Substantia nigra (tissue), 51 donors: ENCODE measurements at places on chromosomes 6 and 20.
A peak's percentile ranks its signal among the peaks of the same experiment; 100 is the strongest.

DNA sequence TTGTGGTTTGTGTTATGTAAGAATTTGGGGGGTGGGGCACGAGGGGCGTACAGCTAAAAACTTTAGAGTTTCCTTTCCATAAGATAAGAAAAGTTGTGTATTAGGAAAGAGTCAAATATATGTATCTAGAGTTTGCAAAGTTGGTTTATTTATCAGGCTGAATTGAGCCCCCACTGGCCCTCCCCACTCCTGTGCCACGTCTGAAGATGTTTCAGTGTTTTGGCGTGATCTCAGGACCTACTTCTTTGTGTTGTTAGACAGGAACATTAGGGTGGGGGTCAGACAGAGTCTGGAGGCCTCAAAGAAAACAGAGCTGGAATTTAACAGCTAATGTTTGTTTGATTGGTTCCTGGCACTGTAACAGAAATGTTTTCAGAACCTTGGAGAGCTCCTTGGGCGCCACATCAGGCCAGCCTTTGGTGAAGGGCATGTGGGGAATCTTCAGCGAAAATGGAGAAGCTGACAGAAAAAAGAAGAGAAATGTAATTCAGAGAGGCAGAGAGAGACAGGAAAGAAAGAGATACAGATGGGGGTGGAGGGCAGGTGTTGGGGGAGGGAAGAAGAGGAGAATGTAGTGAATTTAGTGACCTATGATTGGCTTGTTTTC, 674 bp downstream of the NRSN1 start:
- no peak for DNase-seq

DNA sequence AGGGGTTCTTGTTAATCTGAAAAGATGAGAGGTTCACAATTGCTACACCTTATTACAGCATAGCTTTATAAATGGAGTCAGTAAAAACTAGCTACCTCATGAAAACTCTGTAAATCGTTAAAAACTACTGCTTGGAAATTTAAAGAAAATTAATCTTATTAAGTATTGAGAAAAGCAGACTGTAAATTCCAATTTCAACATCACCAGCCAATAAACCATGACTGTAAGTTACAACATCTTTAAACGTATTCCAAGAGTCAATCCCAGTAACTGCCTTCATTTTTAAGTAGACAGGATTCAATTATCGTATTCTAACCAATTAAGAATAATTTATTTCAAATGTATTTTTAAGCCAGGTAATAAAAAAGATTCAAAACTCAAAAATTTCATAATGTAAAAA, 70.3 kb downstream of the ATG5 start:
- DNase-seq, result no peak

- DNase-seq, result no peak
These were observed 758.3 kb downstream of the KIF16B start for GRCh38 chr20:15814911-15815310.

- no peak for DNase-seq
These were observed 923.9 kb upstream of the MAN1A1 start for GRCh38 chr6:120273411-120273810.

DNA sequence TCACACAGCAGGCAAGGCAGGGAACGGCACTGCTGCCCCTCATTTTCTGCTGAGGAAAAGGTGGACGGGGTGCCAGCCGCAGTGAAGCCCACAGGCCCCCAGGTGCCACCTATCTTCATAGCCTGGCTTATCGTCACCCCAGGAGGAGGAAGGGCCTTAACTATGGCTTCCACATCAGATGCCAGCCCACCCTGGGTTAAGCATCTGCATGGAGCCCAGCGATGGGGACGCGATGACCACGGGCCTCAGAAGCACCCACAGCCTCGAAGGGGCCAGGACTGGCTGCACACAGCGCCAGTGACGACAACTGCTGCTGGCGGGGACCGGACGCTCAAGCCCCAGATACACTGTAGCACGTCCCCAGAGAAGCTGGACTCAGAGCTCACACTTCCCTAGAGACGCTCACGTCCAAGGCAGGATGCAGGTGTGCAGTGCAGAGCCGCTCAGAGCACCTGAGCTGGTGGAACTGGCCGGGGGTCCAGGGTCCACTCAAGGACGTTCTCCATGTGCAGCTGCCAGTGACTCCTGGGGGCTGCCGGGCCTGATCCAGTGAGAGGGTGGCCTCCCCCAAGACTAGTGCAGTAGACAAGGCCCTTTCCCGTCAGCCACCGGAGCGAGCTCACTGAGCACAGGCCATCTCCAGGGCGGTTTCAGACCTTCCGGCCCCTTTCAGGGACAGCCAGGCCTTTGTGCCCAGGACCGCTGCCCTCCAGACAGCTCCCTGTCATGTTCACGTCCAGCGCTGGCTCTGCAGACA, 83.0 kb downstream of the YTHDF1 start:
- DNase-seq, result no peak

GRCh38 chr6:4059115-4059777, 19.7 kb downstream of the FAM217A start:
- no peak for DNase-seq

DNA sequence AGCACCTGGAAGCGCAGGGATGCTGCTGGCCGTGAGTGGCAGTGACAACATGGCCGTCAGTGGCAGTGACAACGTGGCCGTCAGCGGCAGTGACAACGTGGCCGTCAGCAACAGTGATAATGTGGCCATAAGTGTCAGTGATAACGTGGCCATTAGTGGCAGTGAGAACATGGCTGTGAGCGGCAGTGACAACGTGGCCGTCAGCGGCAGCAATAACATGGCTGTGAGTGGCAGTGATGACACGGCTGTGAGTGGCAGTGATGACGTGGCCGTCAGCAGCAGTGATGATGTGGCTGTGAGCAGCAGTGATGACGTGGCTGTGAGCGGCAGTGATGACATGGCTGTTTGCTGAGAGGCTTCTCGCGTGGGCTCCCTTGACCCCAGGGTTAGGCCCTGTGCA, 169.8 kb downstream of the ERMARD start:
- DNase-seq, result no peak

DNA sequence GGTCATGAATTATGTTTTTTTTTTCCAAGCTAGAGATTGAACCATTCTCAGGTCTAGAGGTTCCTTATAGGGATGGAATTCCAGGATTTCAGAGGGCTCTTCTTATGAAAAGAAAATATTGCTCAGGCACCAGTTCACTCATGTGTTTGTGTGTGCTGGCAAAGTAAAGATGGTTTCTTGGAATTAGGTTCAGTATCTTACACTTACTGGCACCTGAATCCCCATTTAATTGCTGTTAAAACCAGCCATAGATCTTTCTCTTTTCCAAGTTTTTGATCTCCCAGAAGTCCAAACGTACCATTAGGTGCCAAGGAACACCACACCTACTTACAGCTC, 508.4 kb downstream of the CDH26 start:
- no peak for DNase-seq

DNA sequence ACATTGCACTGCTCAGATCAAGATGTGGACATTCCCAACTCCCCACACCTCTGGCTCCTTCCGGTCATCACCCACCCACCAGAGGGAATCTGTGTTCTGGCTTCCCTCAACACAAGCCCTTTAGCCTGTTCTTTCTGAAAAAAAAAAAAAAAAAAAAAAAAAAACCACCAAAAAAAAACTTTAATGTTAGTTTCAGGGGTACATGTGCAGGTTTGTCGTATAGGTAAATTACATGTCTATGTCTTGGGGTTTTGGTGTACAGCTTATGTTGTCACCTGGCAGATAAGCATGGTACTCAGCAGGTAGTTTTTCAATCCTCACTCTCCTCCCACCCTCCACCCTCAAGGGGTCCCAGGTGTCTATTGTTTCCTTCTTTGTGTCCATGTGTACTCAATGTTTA, 135.8 kb upstream of the FOXA2 start:
- no peak for DNase-seq

GRCh38 chr6:169571123-169571962, 130.5 kb downstream of the WDR27 start:
- DNase-seq, result no peak

DNA sequence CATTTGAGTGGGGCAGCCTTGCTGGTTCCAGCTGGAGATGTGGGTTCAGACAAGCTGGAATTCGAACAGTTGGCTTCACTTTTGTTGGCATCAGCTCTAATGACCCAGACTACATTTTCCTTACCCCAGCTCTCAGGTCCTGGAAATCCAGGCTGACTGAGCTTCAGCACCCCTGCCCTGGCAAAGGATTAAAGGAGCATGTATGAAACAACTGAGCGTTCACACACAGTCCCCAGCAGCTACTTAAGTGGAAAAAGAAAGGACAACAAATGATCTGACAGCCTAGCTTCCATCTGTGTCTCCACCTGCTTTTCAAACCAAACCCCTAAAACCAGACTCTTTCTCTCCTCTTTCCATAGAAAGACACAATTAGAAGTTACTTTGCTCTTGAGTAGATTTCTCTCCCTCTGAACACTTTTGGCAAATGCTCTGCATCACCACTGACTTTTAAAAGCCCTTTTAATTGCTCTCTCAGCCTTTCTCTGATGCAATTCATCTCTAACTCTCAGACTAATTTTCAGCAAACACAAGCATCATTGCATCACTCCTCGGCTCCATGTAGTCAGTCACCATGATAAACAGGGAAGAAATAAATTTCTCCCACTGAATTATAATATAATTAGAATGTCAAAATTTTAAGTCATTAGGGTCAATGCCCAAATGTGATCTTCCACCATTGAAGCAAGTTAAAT, 28.1 kb downstream of the ROS1 start:
- no peak for DNase-seq

GRCh38 chr20:50980851-50981713, 22.5 kb downstream of the MOCS3 start:
- peak; percentile 18 for DNase-seq

DNA sequence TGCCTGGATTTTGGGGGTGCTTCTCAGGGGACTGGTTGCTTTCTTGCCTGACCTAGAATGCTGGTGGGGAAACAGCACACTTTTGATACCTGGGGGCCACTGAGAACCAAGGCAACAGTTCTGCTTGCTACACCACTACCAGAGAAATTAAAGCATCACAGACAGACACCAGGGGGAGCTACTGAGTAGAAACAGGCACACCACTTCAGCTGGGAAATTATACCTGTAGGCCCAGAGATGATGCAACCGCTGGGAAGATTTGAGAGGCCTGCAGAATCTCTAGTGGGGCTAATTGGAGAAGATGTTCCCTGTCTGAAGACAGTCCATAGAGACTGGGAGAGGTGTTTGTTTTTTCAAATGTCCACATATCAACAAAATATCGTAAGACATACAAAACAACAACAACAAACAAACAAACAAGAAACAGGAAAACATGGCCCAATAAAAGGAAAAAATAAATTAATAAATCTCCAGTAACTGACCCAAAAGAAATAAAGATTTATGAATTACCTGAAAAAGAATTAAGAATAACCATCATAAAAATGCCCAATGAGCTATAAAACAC, 129.4 kb upstream of the RIN2 start:
- DNase-seq, result peak; percentile 3

DNA sequence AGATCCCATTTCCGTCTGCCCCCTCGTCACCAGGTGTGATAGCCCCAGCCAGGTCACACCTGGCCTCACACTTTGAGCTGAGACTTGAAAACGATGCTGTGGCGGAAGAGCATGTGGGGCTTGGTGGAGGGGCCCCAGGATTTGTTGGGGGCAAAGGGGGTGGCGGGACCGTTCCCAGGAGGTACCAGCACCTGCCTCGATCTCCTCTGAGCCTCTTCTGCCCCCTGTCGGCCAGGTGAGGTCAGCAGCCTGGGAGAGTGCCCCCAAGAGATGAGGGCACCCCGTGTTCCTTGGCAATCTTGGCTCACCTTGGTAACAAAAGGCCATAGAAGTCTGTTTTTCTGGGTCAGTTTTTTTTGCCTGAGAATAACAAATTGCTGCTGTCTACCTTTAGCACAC, 25.4 kb downstream of the SPATA2 start:
- no peak for DNase-seq

DNA sequence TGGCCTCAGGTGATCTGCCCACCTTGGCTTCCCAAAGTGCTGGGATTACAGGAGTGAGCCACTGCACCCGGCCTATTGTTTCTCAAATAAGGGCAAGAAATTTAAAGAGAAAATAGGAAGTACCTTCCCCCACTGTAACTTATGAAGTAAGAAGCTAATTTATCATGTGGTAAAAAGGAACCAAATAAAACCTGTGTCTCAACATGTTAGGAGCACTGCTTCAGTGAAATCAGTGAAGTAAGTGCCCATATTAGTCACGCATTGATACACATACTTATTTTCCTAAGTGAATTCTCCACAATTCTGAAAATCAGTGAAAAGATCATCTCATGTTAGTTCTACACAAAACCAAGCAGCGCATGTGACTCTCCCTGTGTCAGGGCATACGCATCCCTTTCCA, 14.2 kb upstream of the LPA start:
- DNase-seq, result no peak

GRCh38 chr6:164034602-164035140, 620.2 kb downstream of the QKI start:
- no peak for DNase-seq

DNA sequence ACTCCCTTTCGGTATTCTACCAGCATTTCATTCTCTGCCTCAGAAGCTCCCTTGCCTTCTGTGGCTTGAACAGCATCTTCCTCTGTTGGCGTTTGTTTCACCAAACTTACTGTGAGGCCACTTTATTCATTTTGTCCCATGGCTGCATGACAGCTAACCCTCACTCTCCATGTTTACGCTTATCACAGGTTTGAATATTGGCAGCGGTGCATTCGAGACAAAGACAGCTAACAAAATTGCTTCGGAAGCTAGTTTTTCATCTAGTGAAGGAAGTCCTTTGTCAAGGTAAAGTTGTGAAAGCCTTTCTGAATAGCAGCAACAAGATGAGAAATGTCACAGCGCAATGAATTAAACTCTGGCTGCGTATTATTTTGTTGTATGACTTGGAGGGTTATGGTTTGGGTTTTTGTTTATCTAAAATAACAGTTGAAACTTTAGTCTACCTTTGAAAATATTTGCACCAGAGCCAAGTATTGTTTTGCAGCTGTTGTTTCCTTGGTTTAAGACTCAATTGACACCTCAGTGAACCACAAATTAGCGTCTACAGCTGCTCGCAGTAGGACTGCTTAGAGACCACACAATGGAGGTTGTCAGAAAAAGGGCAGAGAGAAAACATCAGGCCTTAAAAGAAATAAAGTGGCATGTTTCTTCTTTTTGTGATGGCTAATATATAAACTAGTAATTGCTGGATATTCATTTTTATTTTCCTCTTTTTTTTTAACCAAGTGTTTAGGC, 70.4 kb upstream of the XRN2 start:
- DNase-seq, result no peak

GRCh38 chr6:122825163-122825562, 36.1 kb downstream of the SMPDL3A start:
- no peak for DNase-seq

- no peak for DNase-seq
These were observed 46.7 kb downstream of the MARCKS start for GRCh38 chr6:113903666-113904330.

GRCh38 chr6:155832596-155832995, 377.0 kb upstream of the NOX3 start:
- DNase-seq, result no peak

DNA sequence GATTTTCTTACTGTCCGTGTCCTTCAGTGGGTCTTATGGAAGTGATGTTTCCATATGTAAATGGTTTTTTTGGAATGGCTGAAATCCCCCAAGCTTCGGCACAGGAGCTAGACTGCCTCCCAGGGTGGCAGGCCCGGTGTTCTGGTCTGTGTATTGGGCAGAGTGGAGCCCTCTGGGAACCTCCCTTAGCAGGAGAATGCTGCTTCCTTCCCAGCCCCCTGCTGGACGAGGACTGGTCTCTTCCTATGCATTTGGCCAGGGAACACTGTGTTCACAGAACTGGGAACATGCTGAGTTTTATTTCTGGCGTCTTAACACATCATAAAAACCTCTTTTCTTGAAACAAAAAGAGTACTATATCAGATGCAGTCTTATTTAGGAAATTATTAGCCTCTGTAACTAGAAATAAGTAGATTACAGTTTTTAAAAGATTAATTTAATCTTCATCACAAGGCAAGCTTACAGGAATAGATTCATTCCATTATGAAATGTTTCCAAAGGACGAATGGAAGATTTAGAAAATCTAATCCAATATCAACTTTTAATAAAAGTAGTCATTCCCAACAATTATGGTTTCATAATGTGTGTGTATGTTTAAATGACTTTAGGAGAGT, 56.6 kb downstream of the SYTL3 start:
- DNase-seq, result no peak
